ENCODE measurements at places on chromosomes 7 and 10. TPM values are rescaled to one million over a fixed set of nuclear protein-coding genes. Genes with fewer than 3 reads are reported as not detected.

SPDYE1 gene
- total RNA-seq, result not detected

C10orf95 gene
- total RNA-seq, result not detected

OPN4 gene
- 0.41 TPM for total RNA-seq

DNA sequence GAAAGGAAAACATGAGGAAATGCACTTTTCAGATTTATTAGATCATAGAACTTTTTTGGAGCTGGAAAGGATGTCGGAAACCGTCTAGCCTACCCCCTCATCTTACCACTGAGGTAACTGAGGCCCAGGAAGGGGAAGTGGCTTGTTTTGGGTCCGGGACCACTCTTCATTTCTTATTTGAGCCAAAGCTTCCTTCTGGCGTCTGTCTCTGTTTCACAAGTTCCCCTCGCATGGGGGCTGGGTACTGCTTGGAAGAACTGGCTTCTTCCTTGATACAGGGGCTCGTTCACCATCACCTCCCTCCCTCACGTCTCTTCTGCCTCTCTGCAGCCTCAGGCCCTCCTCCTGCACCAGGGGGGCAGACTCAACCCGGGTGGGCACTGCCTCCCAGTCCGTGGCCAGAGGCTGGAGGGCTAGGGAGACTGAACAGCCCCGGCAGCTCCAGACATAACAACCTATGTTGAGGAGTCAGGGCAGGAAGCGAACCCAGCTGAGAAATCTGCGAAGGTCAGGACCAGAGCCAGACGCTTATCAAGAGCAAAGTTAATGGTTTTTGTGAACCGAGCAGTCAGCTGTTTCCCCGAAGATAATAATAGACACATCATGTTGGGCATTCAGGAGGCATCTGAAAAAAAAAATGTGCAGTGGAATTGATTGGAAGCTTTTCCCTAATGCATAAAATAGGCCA lies 12.9 kb downstream of the HTRA1 start:
- DNase-seq, result no peak

DNA sequence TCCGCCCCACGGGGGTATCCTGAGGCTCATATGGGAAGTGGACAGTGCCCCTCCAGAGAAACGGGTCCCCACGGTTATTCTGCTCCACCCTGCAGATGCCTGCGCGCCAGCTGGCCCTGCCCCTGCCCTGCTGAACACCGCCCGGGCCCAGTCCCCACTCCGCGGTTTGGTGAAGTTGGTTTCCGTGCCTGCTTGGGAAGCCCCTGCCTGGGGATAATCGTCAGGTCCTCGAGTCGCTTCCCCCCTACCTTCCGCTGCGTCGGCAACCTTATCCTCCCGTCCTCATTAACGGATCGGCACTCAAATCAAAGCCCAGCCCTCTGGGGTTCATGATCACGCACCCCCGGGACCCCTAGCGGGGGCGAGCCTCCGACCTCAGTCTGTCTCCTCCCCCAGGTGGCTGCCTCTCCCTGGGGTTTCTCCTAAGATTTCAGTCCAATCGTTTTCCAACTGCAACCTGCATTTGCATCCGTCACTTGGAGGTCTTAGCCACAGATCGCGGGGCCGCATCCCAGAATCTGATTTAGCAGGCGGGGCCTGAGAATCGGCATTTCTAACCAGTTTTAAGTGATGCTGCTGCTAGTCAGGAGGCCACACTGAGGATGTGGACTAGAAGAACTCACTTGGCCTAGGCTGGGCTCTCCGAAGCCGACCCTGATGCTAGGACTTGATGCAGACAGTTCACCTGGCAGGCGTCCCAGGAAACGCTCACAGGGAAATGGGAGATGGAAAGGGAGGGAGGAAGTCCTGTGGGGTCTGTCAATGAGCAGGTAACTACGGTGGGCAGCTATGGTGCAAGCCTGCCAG lies 27.6 kb downstream of the WDR86 start:
- DNase-seq, result no peak

DNA sequence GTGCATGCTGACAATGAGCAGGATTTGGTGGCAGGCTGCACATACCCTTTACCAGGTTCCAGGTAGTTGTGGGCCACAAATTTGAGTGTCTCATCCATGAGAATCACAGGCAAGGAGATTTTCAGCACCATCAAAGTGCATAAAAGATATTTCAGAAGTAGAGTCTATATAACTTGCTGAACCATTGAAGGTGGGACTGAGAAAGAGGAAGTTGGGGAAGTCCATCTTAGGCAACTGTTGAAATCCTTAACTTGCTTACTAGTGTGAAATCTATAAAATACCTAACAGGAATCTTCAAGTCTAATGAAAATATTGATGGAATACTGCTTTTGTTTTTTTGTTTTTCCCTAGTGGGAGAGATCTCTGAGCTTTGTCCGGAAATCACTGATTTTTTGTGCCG lies 325.1 kb upstream of the PLXDC2 start:
- no peak for DNase-seq

- DNase-seq, result no peak
Measured at GRCh38 chr10:94361171-94361794, 1.5 kb downstream of the NOC3L start.

GRCh38 chr7:137890449-137890921 lies 43.7 kb upstream of the DGKI start:
- no peak for DNase-seq

DNA sequence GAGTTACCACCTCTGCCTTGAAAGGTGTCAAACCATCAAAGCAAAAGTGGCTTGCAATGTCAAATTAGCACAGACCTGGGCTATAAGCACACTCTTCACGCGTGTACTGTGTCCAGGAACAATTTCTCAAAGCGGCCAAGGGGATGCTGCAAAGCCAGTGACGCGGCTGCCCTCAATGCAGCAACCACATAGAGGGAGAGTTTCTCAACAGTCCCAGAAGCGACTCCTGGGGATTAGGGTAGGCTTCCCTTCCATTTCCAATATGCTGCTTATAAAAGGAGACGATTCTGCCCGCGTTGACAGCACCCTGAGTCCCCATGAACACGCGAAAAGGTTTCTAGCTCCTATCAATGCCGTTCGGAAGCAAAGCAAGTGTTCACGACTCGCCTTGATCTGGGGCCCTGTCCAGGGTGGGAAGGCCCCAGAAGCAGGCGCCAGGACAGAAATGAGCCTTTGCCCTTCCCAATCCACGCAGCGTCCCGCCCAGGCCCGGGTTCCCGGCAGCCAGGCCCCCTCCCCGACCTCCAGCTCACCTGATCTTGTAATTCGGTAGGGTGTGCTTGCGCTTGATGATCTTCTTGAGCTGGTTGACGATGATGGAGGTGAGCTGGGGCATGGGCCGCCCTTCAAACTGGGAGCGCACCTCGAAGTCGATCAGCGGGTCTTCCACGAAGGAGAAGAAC lies 1.3 kb downstream of the PDZD8 start:
- DNase-seq, result peak; percentile 87

DNA sequence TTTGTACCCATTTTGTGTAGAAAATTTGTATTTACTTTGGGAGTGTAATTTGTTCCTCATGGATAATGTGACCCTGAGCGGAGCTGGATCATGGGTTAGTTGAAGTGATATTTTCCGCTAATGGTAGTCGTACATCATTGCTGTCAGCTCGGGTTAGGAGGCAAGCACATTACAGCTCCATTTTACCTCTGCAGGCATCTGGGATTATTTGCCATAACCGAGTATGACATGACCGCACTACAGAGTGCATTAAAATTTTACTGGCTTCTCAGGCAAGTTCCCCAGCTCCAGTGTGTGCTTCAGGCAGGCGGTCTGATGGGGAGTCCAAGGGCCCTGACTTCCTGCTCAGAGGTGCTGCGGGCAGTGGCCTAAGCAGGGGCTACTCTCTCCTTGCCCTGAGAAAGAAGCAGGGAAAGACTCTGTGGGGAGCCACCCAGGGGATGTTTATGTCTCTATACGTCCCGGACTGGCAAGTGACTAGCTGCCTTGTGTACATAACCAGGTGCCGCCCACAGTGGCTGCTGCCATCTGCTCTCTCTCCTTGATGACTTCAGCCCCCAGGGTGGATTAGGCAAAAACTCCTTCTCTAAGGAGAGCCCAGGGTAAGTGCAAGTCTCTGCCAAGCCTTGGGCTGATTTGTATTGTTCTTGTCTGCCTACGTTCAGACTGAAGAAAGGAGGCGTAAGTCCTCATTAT lies 685.3 kb upstream of the GALNT17 start:
- DNase-seq, result no peak

DNA sequence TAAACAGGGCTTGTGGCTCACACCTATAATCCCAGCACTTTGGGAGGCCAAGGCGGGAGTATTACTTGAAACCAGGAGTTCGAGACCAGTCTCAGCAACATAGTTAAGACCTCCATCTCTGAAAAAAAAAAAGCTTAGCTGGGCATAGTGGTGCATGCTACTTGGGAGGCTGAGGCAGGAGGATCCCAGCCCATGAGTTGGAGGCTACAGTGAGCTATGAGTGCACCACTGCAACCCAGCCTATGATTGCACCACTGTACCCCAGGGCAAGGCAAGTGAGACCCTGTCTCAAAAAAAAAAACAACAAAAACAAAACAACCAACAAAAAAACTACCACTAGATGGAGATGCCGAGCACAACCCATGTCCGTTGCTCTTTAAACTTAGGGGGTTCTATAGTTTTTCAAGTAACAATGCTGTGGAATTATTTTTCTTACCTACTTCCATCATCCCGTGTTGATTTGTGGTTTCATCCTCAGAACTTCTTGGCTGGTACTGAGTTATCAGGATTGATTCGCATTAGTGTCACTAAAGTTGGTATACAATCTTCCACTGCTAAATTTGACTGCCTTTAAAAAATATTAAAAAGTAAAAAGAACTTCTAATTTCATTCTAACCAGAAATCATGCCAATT lies 12.2 kb upstream of the REPIN1 start:
- no peak for DNase-seq

- DNase-seq, result no peak
Measured at GRCh38 chr10:74936577-74937265, 110.3 kb downstream of the KAT6B start.

DNA sequence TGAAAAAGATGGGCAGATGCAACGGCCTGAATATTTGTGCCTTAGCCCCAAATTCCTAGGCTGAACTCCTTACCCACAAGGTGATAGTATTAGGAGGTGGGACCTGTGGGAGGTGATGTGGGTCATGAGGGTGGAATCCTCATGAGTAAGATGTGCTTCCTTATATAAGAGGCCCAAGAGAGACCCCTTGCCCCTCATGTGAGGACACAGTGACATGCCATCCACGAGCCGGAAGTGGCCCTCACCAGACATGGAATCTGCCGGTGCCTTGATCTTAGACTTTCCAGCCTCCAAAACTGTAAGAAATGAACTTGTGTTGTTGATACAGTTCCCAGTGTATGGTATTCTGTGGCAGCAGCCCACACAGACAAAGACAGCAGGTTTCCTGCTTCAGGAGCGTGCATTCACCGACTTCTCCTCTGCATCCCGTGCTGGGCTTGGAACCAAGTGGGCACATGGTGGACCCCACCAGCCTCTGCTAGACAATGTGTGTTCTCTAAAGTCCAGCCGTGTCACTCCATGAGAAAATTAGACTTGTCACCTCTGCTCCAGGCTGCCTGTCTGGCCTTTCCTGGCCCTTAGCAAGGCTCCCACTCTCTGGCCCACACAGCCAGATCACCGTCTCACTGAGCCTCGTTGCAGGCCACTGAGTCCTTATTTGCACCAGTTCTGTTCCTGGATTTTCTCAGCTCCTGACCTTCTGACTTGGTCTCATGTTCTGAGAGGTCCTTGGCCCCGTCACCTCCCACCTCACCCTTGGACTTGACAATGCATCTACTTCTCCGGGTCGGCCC lies 52.9 kb upstream of the CACUL1 start:
- DNase-seq, result no peak

DNA sequence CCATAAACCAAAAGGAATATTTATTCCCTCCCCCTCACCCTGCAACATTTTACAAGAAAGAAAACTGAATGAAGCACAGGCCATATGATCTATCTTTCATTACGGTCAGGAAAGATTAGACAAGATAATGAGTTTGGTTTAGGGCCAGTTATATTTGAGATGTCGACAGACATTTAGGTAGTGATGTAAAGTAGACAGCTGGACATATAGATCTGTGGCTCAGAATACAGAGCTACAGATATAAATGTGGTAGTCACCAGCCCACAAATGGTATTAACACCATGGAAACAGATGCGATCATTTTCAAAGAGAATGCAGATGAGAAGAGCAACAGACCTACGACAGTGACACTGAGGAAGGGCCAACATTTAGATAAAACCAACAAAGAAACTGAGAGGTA lies 142.5 kb downstream of the SRPK2 start:
- DNase-seq, result no peak

DNA sequence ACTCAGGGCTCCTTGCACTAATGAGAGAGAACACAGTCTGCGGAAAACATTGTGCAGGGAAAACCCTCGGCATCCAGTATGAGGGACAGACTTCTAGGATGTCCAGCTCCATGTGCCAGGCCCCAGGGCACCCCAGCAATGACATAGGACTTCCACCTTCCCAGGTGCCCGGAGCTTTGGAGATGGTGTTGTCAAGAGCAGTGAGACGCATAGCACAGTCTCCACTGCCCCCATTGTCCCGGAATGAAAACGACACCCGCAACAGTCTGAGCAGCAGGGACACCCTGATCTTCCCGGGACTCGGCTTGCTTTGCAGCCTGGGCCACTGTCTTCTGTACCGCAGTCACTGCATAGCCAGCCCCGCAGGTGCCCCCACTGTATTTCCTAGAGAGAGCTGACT lies 339.2 kb upstream of the ADARB2 start:
- DNase-seq, result no peak

All from Right ventricle myocardium inferior (tissue), 1 donor.